Activated T-helper 1 cell treated with anti-CD3 and anti-CD28 coated beads, Interleukin-12 subunit alpha, Interleukin-12 subunit beta, Interleukin-2, Interleukin-4 antibody, amounts not matched to agents 30 ng/mL and 10 ng/mL and 1 ng/mL, durations not matched to agents 14 hours and 24 hours and 36 hours (primary cell): ENCODE measurements at places on chromosomes 4 and X. TPM values are rescaled to one million over a fixed set of nuclear protein-coding genes. Genes with fewer than 3 reads are reported as not detected.

- no peak for DNase-seq
- H3K36me3 ChIP-seq, result no peaks in the 10 kb centered on the region
- no peaks in the 10 kb centered on the region for H3K27me3 ChIP-seq
- H3K4me1 ChIP-seq, result no peaks in the 10 kb centered on the region
- H3K27ac ChIP-seq, result no peak overlapping the region
Observed at GRCh38 chr4:95118497-95118896, 360.7 kb downstream of the BMPR1B start.

DNA sequence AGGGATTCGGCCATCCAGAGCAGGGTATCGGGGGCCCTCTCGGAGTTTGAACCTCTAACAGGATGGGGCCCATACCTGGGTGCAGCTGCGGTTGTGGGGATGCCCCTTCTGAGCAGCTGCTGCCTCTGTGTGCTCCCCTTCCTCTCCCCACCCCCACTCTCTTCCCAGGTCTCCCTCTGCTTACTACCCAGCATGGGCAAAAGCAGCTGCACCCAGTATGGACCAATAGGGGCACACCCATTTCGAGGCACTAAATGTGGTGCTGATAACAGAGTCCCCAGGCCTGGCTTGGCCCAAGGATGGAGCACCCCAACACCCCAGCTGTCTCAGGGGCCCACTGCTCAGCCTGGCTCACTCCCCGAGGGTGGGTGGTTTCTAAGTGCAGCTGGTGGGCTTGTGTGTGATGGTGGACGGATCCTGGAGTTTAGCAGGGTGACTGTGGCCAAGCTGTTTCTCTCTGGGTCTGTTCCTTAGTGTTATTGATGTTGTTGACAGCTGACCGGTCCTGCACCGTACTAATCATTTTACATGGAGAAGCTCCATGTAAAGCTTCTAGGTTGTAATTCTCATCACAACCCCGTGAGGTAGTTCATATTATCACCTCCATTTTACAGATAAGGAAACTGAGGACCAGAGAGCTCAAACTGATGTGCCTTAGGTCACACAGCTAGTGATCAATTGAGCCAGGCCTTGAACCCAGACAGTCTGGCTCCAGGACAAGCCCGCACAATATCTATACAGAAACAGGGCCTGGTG, 13.1 kb upstream of the KIAA0232 start:
- peaks cover 16% of the 10 kb centered on the region for H3K4me1 ChIP-seq
- peak; percentile 9 for DNase-seq
- no peaks in the 10 kb centered on the region for H3K36me3 ChIP-seq
- H3K27me3 ChIP-seq, result peaks cover 4% of the 10 kb centered on the region

GRCh38 chr4:15963001-15963451, at the start of gene FGFBP2:
FGFBP2 (minus strand) TSS chr4:15963175; CDS start chr4:15963129, 46 bp downstream.
- peak; percentile 40 for DNase-seq
- H3K4me1 ChIP-seq, result peaks cover 29% of the 10 kb centered on the region
- peak within 1 kb of the TSS; percentile 64 for H3K27ac ChIP-seq

GRCh38 chr4:84647312-84647884, 64.5 kb downstream of the CDS1 start:
- no peak overlapping the region for H3K4me3 ChIP-seq
- H3K4me1 ChIP-seq, result no peaks in the 10 kb centered on the region
- no peaks in the 10 kb centered on the region for H3K36me3 ChIP-seq

Gene PPP1R2C
- not detected in 2 replicates for total RNA-seq

Gene NAP1L2
- 1.7 and 1.8 TPM in 2 replicates for total RNA-seq
